ENCODE measurements at places on chromosomes 5 and 9. TPM values are rescaled to one million over a fixed set of nuclear protein-coding genes. Genes with fewer than 3 reads are reported as not detected.

NAIF1 gene
- 7.1 TPM for total RNA-seq

SPINK1 gene
- total RNA-seq, result not detected

LCN15 gene
- total RNA-seq, result not detected

SH3GLB2 gene
- 101 TPM for total RNA-seq

TERT gene
- total RNA-seq, result not detected

FAM221B gene
- total RNA-seq, result not detected
